Activated CD4-positive, alpha-beta T cell treated with anti-CD3 and anti-CD28 coated beads for 48 hours (primary cell): ENCODE measurements at places on chromosomes 3 and 15.
A peak's percentile ranks its signal among the peaks of the same experiment; 100 is the strongest.

GRCh38 chr3:118801899-118802298 is 232.7 kb downstream of the IGSF11 start:
- DNase-seq: no peak

DNA sequence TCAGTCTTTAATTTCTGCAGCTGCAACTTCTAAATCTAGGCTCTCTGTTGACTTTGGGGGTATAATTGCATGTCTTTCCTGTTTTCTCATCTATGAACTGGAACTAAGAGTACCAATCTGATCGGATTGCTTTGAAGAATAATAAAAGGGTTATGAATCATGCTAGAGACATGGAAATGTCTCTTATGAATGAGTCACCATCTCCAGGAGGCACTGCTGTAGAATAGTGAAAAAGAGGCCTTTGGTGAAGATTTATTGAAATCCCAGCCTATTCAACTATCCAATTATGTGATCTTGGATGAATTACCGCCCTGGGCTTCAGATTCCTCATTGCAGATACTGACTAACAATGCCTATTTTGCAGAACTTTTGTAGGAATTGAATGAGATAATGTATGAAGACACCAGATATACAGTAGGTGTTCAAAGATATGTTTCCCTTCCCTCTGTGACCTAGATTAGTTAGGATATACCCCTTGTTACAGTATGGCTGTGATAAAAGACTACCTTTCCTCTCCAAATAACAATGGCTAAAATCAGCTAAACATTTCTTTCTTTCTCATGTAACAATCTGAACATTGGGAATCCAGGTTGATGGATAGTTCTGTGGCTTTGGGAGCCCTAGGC is 11.5 kb upstream of the CMTM8 start:
- DNase-seq: no peak

- DNase-seq: no peak
Measured at GRCh38 chr15:62452026-62452425, 286.9 kb upstream of the C2CD4B start.

DNA sequence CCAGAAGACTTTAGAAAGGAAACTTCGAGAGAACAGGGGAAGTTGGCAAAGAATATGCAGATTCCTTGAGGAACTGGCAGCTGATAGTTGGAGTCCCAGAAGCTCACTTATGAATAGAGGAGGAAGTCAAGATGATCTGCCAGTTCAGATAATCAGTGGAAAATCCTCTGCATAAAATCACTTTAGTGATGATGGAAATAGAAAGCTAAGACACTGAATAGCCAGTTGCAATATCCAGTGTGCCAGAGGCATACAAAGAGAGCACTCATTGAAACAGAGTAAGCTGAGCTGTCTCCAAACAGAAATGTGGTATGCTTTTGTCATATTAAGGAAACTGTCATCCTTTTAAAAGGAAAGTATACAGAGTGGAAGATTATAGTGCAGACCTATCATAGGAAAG is 1207.6 kb downstream of the OTOL1 start:
- DNase-seq: no peak

DNA sequence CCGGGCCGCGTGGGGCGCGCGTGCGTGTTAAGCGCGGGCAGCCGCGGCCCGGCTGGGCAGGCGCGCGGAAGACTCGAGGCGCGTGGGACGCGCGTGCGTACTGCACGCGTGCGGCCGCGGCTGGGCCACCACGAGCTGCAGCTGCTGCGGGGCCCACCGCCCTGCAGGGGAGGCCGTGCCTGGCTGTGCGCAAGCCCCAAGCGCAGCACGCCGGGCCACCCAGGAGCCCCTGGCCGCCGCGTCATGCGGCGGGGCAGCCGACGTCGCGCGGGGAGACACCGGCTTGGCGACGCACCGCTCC is 590 bp upstream of the TRIM71 start:
- peak; percentile 7 for DNase-seq
